ENCODE measurements at places on chromosomes 4 and X.
A peak's percentile ranks its signal among the peaks of the same experiment; 100 is the strongest.

DNA sequence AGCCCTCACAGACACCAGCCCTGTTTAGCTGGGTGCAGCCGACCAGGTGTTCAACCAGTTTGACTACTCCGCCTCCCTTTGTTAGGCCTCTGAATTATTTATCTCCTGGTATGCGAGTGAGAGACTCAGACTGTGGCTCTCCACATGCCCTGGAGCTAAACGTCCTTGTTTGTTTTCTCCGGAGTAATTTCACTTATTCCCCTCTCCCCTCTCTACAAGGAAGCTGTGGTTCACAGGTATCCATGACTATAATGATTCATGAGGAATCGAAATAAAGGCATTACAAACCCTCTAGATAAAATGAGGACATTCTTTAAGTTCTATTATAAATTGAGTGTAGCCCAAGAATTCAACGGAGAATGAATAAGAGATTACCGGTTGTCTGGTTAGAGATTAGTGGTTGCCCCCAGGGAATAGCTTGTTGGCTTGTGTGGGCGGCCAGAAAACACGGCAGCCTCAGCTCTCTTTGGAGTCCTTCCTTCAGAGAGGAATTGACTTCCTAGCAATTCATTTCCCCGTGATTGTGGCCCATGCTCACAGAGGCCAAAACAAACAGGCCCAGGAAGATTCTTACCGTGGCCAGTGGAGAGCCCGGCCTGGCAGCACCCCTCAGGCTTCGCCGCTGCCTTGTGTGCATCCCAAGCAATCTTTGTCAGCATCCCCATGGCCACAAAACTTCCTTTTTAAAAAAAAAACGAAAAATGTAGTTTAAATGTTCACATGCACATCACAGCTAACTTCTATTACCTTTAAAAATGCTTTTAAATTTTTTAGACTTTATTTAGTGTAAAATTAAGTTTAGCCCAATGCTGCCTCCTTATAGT is 60.2 kb upstream of the CBR4 start:
- DNase-seq, result peak; percentile 73

DNA sequence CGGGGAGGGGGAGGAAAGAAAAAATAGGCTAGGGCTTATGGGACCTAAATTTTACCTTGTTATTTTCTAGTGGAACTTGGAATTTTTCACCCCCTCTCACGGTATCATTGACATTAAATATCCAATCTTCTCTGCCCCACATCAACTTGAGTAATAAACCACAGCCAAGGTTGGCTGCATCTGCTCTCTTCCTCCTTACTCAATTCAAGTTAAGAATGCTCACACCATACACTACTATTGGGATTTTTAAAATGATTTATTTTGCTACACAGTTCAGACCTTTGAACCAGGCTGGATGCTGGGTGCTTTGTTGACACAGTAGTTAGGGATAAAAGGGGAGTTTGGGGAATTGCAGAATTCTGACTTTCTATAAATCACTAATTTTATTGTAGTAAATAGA is 78.2 kb upstream of the DHX15 start:
- no peak for DNase-seq

GRCh38 chrX:134895805-134896581 is 94.8 kb upstream of the SMIM10 start:
- DNase-seq, result no peak

GRCh38 chrX:25020905-25021449 is 5.2 kb upstream of the ARX start:
- no peak for DNase-seq

DNA sequence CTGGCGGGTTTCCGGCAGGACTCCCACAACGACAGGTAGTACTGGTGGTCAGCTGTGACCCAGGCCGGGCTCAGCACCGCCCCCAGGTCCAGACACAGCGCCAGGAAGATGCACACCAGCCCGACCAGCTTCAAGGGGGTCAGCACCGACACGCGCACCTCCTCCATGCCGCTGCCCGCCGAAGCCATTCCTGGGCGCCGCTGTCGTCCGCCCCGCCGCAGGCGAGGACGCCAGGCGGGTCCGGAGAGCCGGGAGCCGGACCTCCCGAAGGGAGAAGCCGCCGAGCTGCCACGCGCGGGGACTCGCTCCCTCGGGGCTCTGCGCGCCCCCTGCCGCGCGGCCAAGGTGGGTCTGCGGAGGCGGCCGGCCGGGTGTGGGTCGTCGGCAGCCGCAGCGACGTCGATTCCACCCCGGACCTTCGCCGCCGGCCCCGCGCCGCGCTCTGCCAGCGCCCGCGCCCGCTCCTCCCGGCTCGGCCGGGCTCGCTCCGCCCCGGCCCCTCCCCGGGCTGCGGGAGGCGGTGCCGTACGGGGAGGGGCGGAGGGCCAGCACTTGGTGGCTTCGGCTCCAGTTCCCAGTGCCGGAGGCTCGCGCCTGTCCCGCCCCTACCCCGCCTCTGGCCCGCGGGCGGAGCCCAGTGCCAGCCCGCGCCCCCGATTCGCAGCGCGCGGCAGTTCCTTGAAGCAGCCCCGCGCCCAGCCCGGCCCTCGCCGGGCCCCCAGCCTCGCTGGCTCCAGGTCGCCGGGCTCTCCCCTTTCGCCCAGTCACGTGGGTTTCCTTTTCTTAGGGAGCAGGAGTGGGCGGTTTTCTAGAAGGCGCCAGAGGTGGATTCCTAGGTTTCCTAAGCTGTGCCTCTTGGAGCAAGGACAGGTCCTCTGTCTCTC is at the start of gene TMEM47:
TSS of gene TMEM47 (minus strand) at position 444 of the 884 bp plus-strand sequence. CDS start at position 188, 256 bp downstream.
- no peak for DNase-seq

- DNase-seq, result no peak
Measured at GRCh38 chrX:30283456-30284200, 25.6 kb downstream of the NR0B1 start.

DNA sequence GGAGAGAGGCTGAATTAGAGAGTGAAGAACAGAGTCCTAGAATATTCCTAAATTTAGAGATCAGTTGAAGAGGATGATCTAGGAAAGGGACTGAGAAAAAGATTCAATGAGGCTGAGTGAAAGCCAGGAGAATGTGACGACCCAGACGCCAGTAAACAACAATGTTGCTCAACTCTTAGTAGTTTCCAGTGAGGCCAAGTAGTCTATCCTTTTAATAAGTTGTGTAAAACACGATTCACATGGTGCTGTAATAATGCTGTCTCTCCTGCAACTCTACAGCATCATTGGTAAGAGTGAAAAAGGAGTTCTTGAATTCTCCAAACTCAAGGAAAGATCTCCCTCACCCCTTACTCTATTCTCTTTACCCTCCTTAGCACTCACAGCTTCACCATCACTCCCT is 140.3 kb downstream of the CFAP299 start:
- no peak for DNase-seq

GRCh38 chrX:53685711-53686110 is 808 bp downstream of the HUWE1 start:
- no peak for DNase-seq

DNA sequence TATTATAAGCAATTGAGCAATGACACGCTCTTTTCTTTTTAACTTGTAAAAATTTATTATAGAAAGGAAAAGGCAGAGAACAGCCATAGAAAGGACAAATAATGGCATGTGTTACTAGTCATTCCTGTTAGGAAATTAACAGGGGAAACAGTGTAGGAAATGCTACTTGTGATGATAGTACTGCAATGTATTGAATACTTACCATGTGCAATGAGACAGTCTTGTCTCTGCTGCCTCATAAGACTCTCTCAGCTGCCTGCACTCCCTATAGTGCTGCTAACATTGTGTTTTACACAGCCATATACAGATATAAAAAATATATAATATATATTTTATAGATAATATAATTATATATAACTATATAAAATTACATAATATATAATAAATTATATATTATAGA is 62.3 kb upstream of the SHOX start:
- no peak for DNase-seq

DNA sequence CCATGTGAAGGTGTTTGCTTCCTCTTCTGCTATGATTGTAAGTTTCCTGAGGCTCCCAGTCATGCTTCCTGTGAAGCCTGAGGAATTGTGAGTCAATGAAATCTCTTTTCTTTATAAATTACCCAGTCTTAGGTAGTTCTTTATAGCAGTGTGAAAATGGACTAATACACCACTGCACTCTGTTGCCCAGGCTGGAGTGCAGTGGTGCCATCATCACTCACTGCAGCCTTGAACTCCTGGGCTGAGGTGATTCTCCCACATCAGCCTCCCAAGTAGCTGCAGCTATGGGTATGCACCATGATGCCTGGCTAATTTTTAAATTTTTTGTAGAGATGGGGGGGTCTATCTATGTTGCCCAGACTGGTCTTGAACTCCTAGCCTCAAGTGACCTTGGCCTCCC is 15.8 kb upstream of the IGFBP7 start:
- DNase-seq, result no peak

DNA sequence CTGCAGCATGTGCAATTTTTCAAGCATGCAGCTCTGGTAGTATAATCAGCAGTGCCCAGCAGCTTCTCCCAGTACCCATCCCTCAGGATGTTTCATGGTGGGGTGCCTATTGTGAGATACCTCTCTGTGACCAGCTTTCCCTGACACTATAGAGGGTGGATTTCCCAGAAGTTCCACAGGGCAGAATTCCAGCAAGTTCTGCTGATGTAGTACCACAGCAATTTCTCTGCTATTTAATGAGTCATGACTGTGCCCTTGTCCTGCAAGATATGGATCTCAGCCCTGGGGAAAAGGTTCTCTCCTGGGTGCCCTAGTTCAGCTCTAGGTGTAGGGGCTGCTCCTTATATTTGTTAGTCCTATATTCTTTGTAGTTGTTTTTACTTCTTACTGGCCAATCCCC is 174.8 kb downstream of the ENOX2 start:
- DNase-seq, result no peak

GRCh38 chr4:67701517-67701850 is 529 bp upstream of the UBA6 start:
- DNase-seq, result no peak

GRCh38 chr4:5758741-5759140 is 47.7 kb downstream of the EVC start:
- DNase-seq, result no peak

DNA sequence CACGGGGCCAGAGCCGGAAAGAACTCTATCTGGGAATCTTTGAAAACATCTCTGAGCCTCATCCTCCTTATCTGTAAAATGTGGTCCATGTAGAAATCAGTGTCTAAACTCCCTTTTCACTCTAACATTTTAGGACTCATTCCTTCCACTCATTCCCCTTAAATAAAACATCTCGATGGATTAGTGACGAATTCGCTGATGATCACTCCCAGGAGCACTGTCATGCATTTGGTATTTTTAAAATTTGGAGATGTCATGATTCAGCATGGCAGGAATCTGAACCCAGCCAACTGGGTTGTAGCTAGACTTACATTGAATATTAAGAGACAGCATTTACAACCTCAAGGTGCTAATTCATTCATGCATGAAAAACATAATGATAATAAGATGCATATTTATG is 88.1 kb downstream of the SPANXN3 start:
- DNase-seq, result no peak

Measured in NCI-H2081 treated with DMSO at 0.1 percent for 48 hours (cell line).